ENCODE measurements at places on chromosomes 2 and 18.
A peak's percentile ranks its signal among the peaks of the same experiment; 100 is the strongest.

DNA sequence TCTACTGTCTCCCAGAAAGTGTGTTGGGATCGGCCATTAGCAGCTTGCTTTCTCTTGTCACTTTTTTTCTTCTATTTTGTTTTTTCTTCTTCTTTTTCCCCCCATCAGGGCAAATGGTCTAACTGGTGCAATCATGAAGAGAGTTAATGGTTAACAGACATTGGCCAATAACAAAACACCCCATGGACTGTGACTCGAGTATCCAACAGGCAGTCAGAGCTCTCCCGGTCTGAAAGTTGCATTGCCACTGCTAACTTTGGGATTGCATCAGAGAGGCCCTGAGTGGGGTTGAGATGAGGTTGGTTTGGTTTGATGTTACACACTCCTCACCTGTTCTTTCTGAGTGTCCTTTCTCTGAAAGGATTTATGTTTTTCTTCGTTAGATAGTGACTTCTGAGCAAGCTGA lies 12.9 kb upstream of the SNORC start:
- no peak for DNase-seq

GRCh38 chr18:51135364-51135763 lies 62.1 kb downstream of the MEX3C start:
- DNase-seq = no peak

DNA sequence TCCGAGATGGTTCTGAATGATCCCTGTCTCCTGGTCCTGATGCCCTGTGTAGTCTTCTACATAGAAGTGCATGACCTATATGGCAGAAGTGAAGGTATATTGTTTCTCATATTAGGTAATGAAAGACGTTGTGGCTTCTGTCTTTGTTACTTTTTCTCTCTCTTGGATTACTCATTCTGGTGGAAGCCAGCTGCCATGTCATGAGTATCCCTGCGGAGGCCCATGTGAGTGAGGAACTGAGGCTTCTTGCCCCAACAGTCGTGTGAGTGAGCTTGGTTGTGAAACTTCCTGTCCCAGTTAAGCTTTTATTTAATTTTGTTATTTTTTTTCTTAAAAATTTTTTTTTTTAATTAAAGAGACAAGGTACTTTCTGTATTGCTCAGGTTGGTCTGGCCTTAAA lies 134.7 kb downstream of the UBR3 start:
- no peak for DNase-seq

- DNase-seq = no peak
Measured at GRCh38 chr2:65788556-65788955, 356.2 kb upstream of the SPRED2 start.

GRCh38 chr2:136221026-136221425 lies 103.1 kb upstream of the CXCR4 start:
- DNase-seq = no peak

- no peak for DNase-seq
Measured at GRCh38 chr2:190136259-190136658, 73.7 kb upstream of the MSTN start.

GRCh38 chr2:2879071-2879470 lies 498.5 kb downstream of the EIPR1 start:
- DNase-seq = no peak

DNA sequence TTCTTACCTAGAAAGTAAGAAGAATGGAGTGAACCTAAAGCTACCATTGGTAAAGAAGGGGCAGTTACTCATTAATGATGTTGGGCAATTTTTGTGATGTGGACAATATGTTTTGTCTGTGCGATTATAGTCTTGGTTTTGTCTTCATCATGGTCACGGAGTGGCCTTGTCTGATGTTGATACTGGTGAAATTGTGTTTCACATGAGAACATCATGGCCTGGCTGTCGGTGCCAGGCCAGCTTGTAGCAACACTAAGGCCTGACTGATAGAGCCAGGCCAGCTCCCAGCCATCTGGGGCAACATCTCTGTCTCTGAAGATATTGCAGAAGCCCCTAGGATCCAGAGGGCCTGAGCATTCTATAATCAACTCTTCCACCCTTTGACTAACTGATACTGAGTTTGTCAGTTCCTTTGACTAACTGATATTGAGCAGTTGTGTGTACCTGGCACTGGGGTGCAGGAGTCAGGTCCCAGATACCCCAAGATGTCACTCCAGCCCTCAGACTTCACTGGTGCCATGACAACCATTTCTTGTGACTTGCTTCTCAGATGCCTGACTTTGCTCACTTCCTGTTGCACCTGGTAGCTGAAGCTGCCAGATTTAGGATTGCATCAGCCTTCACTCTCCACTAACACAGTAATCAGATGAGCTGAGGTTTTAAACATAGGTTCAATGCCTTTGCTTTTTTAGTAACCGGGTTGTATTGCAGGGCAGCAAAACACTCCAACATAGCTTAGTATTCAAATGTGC lies 62.5 kb downstream of the RPIA start:
- no peak for DNase-seq

- no peak for DNase-seq
Measured at GRCh38 chr2:189188115-189188805, 8.7 kb upstream of the COL5A2 start.

- no peak for DNase-seq
Measured at GRCh38 chr2:21256006-21256405, 132.2 kb downstream of the TDRD15 start.

DNA sequence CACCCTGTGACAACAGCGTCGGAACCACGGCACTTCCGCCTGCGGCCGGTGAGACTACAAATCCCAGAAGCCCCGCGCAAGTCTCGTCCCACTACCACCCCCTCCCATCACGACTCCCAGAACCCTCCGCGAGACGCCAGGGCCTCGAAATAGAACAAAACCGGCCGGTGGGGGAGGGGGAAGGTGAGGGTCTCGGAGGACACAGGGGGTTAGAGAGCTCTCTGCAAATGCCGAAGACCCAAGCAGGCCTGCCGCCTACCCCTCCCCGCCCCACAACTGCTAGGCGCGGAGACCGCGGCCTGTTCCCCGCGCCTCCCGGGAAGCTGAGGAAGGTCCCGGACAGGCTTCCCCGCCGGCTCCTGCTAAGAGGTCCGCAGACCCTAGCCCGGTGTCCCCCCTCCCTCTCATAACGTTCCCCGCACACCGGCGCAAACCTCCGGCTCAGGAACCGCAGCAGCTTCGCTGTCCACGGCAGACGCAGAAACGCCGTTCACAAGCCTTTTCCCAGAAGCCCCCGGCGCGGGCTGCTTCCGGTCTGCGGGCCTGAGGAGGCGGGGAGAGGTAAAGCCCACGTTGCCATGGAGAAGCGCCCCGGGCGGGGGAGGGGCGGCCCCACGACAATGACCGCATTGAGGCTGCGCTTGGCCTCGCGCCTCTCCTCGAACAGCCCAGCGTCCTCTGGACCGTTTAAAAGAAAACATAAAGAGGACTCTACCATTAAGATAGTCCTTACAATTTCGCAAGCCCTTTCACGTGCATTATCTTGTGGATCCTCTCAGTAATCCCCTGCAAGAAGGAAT lies at the start of gene ZNF24:
Gene ZNF24, minus strand, starts transcription at position 485 of the 800 bp plus-strand sequence. CDS start 3,770 bp downstream, outside the sequence.
- peak; percentile 83 for DNase-seq

DNA sequence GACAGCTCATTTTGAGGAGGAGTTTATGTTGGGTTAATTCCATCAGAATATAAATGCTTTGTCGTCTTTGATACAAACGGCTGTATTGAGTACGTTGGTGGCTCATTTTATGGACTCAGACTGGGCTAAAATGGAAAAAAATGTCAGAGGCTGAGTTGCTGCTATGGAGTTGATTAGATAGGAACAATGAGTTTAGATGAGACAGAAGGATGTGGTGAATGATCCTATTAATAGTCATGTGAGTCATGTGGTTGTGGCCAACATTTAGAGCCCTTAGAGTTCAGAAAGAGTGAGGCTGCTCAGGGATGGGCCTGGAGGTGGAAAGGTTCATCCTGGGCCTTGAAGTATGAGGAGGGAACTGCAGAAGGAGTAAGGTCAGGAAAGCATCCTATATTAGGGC lies 434.2 kb downstream of the MEIS1 start:
- no peak for DNase-seq

DNA sequence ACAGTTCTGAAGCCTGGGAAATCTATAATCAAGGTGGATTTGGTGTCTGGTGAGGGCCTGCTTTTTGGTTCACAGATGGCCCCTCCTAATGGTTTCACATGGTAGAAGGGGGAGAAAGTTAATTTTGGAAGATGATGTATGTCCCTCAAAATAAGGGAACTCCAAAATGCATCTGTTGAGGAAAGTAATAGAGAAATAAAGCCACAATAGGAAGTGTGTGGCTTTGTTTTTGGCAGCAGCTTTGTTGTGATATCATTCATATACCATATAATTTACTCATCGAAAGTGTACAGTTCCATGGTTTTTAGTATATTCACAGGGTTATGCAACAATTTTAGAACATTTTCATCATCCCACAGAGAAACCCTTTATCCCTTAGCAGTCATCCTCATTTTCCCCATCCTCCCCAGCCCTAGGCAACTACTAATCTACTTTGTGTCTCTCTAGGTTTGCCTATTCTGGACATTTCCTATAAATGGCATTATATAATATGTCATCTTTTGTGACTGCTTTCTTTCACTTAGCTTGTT lies 274.0 kb upstream of the FAM98A start:
- DNase-seq = no peak

GRCh38 chr2:175151791-175152190 lies 16.2 kb downstream of the ATF2 start:
- DNase-seq = no peak

DNA sequence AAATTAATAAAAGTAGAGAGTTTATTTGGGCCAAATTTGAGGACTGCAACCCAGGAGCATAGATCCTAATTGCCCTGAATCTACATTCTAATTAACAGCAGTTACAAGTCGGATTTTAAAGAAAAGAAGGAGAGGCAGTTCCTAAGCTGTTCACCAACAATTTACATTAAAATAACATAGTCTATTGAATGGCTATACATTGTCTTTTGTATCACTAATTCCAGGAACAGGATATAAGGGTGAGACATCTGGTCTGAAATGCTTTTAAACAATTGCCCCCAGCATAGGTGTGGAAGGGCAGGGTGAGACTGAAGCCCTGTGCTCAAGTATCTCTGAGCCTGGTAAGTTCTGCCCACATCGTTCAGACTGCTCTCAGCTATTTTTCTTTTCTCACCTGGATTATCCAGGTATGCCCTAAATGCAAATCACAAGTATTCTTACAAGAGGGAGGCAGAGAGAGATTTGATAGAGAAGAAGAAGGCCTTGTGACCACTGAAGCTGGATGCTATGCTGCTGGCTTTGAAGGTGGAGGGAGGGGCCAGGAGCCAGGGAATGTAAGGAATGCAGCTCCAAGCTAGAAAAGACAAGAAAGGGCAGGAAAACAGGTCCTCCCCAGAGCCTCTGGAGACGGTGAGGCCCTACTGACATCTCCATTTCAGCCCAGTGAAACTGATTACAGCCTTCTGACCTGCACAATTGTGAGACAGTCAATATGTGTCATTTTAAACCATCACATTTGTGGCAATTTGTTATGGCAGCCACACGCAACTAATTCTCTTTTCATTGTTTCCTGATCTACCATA lies 189.4 kb upstream of the ARL4C start:
- no peak for DNase-seq

DNA sequence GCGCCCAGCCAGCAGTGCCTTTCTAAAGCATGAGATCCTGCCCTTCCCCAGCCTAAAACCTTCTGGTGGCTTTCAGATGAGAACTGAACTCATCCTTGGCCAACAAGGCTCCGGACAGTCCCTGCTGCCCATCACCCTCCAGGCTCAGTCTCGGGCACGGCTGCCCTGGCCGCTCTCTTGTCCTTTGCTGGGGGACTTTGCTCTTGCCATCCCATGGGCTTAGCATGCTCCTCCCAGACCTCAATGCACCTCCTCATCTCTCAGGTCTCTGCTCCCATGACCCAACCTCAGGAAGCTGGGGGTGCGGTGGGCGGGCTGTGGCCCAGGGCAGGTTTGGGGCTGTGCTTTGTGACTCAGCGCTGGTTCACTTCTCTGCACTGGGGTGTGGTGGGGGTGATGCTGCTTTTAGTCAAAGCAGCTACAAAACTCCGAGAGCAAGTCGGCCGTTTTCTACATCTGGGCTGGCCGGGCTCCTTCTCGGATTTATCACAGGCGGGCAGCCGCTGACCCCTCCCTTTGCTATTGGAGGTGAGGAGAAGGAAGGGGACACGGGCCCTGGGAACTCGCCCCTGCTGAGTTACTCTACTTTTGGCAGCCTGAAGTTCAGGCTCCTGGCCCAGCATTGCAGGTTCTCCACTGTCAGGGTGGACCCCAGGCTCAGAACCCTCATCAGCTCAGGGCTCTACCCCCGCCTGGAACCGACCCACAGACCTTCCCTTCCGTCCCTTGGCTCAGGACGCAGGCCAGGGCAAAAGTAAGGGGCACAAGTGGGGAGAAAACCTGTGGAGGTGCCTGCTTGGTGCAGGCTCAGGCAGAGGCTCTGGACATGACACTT lies 90.6 kb upstream of the TAF1B start:
- peak; percentile 77 for DNase-seq

- no peak for DNase-seq
Measured at GRCh38 chr2:218387369-218388194, 5.5 kb downstream of the SLC11A1 start.

GRCh38 chr2:199070322-199070949 lies 387.3 kb downstream of the SATB2 start:
- DNase-seq = no peak

- DNase-seq = no peak
Measured at GRCh38 chr2:238278626-238279323, 9.6 kb downstream of the PER2 start.
